ENCODE measurements at places on chromosomes 16 and 17.

GRCh38 chr17:55495239-55495638 lies 16.0 kb downstream of the SMIM36 start:
- DNase-seq: no peak

DNA sequence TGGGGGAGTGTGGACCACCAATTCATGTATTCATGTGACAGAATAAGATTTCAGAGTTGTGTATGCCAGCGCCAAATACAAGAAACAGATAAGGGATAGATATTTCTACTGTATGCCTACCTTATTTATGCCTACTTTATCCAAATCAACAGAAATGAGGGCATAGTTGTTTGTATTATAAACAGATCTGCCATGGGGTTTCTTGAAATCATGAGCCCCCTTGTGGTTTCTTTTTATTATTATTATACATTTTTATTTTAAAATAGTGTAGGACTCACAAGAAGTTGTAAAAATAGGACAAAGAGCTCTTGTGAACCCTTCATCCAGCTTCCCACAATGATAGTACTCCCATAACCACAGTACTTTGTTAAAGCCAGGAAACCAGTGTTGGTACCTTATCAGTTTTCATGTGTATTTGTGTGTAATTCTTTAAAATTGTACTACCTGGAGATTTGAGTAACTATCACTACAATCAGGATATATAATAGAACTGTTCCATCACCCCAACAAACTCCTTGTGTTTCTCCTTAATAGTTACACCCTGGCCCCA lies 229.4 kb downstream of the CCDC182 start:
- DNase-seq: no peak

DNA sequence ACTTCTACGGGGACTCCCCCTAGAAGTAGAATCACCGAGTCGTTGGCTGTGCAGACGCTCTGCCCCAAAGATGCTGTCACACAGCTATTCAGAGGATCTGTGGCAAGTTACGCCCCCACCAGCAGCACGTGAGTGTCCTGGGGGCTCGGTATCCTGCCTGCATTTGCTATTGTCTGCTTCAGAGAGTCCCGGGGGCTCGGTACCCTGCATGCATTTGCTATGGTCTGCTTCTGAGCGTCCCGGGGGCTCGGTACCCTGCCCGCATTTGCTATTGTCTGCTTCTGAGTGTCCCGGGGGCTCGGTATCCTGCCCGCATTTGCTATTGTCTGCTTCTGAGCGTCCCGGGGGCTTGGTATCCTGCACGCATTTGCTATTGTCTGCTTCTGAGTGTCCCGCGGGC lies 23.8 kb upstream of the ZNF469 start:
- DNase-seq: no peak

GRCh38 chr17:64466019-64466735 lies 17.3 kb downstream of the MILR1 start:
- DNase-seq: no peak

- no peak for DNase-seq
Measured at GRCh38 chr17:20184977-20185619, 175.9 kb downstream of the SPECC1 start.

GRCh38 chr17:46847204-46848191 lies 3.9 kb upstream of the WNT9B start:
- DNase-seq: no peak

- no peak for DNase-seq
Measured at GRCh38 chr16:27433636-27434035, 31.7 kb downstream of the IL21R start.

DNA sequence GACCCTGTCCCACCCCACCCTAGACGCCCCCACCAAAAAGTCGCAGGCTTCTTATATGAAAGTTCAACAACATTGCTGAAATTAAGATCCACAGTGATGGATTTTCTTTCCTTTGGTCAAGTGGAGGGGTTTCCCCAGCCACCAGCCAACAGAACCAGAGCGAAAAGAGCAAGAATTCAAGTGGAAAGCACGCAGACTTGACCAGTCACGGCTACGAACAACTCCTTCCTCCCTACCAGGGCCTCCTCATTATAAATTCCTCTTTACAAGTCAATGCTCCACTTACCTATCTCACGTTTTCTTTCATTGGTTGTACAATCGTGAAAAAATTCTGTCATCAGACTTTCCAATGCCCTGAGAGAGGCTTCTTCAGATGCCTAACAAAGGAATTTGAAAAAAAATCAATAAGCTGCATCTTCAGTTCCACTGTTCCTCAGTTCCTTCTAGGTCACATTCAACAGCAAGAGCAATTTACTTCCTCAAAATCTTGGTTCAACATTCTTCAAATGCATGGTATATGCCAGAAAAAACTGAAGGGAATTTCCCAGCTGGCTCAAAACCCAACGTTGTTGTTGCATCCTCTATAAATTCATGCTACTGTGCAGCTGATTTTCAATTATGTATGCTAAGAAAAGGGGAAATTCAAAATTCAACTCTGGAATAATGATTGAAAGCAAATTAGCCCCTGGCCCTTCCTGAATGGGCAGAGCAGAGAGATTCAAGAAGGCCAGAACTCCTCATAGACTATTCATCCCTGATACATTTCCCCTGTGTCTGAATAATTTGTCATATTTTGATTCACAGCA lies 30.9 kb downstream of the XPO6 start:
- DNase-seq: no peak

GRCh38 chr16:78297066-78297666 lies 197.7 kb downstream of the WWOX start:
- DNase-seq: no peak

DNA sequence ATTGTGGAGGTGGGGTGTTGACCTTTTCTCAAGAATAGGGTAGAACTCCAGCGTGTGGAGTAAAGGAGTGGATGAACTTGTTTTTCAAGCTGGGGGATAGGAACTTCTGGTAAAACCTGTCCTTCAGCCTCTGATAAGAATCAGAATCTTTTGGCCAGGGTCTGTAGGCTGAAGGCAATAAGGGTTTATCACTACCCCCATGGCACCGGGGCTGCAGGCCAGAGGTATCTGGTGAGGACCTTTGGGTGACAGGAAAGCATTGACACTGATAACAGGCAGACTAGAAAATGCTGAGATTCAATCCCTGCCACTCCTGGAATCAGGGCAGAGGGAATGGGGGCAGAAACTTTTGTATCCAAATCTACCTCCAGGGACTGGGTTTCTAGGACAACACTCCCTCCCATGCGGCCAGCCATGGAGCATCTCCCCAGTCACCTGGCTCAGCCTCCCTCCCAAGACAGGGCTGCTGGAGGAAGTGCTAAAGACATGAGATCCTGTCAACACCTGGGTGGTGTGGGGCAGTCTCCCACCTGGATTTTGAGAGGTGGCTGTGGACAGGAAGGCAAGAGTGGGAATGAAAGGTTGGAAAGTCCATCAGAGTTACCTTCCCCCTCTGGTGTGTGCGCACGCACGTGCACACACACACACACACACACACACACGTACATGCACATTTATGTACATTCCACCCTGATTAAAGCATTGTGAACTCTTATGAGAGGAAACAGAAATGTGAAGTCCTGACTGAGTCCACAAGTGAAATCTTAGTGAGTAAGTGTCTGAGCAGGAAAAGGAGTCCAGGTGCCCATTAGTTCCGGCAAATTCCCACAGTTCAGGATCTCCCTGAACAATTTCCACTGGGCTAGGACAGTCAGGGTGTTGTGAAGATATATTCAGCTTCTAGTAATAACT lies 53.1 kb upstream of the MARCHF10 start:
- no peak for DNase-seq

DNA sequence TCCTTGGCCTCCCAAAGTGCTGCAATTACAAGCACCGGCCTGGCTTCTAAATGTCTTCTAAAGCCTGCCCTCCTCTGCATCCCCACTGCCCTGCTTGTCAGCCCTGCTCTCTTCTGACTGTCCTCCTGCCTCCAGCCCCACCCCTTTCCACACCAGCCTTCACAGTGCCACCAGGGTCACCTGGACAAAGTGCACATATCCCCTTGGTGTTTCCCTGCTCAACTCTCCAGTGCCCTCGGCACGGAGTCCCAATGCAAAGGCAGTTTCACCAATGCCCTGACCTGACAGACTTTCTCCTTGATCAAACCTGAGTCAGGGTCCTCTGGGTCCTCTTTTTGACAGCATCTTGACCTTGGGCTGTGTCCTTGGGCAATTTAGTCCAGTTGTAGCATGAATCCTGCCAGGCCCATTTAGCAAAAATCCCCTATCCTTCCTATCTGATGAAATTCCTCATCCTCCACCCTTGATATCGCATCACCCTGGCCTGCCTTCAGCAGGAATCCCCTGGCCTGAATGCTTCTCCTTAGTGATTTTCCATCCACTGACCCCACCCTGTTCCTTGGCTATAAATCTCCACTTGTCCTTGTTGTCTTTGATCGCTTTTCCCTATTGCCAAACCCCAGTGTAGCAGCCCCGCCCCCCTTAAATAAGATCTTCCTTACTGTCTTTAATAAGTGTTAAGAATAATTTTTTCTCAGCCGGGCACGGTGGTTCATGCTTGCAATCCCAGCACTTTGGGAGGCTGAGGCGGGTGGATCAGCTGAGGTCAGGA lies 42.7 kb upstream of the ETV4 start:
- no peak for DNase-seq

GRCh38 chr17:79024901-79025737 lies 1.1 kb downstream of the C1QTNF1 start:
- DNase-seq: no peak

DNA sequence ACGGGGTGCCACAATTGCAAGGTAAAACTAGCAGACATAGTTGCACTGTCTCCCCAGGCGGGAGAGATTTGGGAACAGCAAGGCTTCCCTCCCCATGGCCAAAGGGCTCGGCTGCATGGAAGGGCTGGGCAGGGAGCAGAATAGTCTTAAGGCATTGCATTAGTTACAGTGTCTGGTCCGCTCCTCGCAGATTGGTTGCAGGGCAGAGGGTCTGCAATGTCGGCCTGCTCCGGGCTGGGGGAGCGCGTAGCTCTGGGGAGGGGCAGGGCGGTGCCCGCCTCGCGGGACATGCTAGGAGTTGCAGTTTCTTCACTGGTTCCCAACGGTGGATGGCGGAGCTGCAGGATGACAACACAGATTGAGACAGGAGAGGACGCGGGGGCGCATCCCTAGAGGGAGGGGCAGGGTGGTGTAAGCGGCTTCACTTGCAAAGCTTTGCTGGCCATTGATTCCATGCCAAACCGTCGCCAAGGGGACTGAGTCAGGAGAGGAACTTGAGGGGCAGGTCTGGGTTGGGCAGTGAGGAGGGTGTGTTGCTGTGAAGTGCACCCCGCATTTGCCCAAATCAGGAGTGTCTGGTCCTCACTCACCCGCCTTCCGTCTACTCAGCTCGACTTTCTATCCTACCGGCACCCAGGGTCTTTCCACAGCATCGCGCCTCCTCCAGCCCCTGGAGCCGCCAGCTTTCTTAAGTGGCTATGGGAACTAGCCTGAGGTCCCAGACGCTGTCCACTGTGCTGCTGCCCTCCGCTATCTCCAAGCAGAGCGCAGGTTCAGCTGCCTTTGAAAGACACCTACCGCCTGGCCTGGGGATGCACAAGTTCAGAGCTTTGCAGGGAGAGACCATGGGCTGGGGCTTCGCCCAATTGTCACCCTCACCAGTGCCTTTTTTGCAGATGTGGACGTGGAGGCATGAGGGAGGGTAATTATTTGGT lies 1748.9 kb downstream of the TP53TG3F start:
- no peak for DNase-seq

DNA sequence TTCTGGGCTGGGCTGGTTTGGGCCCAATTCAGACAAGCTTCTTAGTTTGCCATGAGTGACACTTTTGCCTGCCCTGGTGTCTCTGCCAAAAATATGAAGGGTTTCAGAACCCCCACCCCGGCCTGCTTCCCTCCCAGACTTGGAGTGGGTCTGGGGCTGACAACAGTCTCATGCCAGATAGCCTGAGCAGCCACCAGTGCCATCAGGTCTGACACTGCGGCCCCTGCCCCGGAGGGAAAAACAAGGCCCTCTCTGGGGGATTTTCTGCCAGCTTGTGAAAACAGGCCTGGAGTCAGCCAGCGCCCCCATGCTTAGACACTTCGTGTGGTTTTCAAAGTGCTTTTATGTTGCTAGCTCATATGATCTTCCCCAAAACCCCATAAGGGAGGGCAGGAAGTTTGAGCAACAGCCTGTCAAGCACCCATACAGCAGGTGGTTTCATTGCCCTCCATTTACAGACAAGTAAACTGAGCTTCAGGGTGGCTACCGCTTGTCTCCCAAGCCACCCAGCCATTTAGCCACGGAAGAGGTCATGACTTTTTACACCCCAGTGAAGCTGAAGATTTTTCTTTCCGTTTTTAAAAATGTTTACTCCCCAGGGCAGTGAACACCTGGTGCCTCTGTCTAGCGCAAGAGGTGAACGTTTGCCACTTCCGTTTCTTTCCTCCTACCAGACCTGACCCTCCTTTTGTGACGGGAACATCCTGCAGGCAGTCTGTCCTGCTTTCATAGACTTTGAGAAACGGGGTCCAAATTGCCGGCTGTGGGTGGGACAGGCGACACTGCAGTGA lies 300.6 kb downstream of the SEC14L1 start:
- DNase-seq: no peak

DNA sequence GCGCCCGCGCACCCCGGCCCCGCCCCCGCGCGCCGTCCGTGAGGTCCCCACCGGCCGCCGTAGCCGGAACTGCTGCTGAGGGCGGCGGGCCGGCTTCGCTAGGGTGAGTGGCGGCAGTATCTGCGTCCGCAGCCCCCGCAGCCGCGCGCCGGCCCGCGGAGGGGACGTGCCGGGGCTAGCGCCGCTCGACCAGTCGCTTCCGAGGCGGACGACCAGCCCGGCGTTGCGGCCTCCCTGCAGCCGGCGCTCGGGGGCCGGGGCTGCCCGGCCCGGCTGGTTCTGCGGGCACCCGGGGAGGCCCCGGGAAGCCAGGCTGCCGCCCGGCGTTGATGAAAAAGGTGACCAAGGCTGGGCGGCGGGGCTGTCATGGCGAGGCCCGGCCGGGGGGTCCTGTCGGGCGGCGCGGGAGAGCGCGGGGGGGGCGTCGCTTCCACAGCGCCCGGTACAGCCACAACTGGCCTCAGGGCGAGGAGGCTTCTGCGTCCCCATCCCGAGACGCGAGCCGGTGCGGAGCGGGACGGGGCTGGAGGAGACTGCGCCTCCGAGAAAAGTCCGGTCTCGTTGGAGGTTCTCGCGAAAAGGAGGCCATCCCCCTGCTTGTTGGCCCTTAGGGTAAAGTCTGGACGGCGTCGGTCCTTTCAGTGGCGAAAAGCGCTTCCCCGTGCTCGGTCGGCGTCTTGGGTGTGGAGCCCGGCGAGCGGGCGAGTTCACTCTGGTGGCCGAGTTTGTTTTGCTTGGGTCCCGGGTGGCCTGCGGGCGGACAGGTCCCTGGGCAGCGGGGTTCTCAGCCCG lies at the start of gene CRAMP1:
TSS of gene CRAMP1 (plus strand) at position 41 of the 792 bp plus-strand sequence. CDS start 2,280 bp downstream, outside the sequence.
- DNase-seq: peak; percentile 11

- no peak for DNase-seq
Measured at GRCh38 chr16:11604783-11605563, 18.3 kb upstream of the LITAF start.

- DNase-seq: no peak
Measured at GRCh38 chr17:22203208-22203715, 510.9 kb downstream of the KCNJ18 start.

- no peak for DNase-seq
Measured at GRCh38 chr17:59812139-59812538, 80.6 kb downstream of the TUBD1 start.

- DNase-seq: no peak
Measured at GRCh38 chr16:89869911-89870310, 3.5 kb upstream of the TCF25 start.

- DNase-seq: no peak
Measured at GRCh38 chr16:75566758-75567255, 628 bp downstream of the GABARAPL2 start.
